ENCODE measurements at places on chromosomes 6 and 20.
A peak's percentile ranks its signal among the peaks of the same experiment; 100 is the strongest.

DNA sequence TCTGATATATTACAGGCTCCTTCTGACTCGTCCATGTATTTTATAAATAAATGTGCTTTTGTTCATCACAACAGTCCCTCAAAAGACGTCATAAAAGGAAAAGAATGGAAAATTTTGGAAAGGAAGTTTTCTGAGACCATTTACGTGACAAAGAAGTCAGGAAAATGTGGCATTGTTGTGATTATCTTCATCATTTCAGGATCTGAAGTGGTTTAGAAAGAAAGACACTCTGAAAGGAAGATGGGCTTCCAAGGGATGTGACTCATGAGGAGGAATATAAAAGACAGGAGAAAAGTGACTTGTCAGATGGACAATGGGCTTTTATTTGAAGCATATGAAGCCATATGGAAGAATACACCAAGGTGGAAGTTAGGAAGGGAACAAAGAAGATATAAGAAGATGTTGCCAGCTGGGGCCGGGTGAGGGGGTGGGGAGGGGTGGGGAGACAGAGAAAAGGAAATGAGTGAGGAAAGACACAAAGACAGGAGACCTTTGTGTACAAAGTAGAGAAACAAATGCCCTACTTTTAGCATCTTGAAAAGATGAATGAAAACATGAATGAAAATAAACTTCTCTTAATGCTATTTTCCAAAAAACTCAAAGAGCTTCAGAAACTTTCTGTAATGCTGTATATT, 190.3 kb upstream of the PREP start:
- DNase-seq, result no peak

DNA sequence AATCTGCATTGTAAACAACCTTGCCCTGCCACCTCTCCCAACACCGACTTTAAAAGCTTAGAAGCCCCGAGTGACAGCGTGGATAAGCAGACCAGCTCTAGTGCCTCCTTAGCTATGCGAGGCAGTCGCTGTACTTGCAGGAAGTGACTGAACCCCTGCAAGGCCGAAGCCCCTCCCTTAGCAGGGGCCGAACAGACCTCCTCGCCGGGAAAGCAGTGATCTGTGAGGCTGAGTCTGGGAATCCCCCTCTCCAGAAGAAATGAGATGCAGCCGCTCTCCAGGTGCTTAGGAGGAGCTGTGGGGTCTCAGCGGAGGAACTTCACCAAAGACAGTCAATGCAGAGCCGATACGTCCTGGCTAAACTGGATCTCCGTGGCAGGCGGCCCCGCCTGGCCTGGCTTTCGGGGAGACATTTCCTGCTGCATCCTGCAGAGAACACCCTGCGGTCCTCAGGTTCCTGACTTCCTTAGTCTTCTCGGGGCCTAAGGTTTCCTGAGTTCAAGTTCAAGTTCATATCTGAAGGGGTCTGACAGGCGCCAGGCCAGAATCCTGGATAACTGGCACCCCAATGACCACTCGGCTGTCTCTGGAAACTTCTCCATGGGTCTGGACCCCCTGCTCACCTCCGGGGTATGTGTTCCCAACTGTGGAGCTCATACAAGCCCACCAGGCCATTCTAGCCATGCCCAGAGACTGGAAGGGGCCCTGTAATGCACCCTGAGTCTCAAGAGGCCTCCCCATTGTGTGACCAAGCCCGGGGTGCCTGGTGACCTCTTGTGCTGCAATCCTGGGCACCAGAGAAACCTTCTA, 20.4 kb upstream of the FRMD1 start:
- no peak for DNase-seq

- no peak for DNase-seq
Observed at GRCh38 chr6:132927713-132928112, 113.3 kb downstream of the RPS12 start.

DNA sequence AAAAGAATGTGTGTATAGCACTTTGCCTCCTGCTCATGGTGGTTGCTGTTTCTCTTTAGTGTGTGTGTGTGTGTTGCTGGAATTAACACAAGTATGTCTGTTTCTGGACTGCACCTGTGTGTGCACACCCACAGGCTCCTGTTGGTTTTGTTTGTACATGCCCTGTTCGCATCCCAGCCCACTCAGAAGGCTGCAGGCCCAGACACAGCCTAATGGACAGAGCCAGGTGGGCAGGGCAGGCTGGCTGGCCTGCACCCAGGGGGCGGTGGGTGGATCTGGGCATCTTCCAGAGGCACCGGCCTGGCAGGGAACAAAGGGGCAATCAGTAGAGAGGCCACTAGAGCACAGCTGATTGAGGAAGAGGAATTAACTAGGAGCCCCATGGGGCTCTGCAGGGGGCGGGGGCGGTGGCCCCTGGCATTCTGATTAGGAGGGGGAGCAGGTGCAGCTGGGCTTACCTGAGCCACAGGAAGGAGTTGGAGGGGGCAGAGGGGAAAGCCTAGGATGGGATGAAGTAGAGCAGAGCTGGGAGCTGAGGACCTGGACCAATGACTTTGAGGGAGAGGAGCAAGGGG, 21.9 kb downstream of the CD40 start:
- no peak for DNase-seq

- no peak for DNase-seq
Observed at GRCh38 chr20:38216201-38216600, 44.3 kb downstream of the KIAA1755 start.

GRCh38 chr20:60838297-60838696, 413.8 kb upstream of the CDH4 start:
- DNase-seq, result no peak

DNA sequence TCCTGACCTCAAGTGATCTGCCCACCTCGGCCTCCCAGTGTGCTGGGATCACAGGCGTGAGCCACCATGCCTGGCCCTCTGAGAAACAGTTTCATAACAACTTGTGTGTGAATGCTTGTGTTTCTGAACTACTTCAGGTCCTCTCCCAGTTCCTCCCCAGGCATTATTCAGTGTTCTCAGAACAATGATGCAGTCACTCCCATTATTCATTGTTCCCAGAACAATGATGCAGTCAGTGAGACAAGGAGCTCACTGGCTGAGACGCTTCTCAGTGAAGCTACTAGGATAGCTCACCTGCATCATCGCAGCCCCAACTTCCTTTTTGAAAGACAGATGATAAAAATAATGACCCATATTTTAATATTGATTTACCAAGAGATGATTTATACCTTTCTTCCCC, 71.5 kb downstream of the NDUFAF5 start:
- no peak for DNase-seq

- no peak for DNase-seq
Observed at GRCh38 chr6:166417285-166417691, 34.5 kb upstream of the MPC1 start.

GRCh38 chr6:155635416-155635815, 179.8 kb upstream of the NOX3 start:
- no peak for DNase-seq

DNA sequence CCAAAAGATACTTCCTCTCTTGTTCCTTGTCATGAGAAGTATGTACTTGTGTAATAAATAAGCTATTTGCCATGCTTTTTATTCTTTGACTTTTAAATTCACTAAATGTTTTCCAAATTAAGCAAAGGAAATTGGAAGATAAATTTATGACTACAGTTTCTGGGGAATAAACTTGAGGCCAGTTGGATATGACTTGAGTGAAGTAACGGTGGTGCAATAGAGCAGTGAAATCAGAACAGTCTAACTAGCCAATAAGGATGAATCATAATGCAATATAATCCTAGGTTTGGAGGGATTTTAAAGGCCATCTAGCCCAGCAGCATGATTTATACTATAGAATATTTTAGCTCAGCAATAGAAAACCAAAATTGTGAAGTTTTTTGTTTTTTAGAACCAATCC, 183.8 kb upstream of the TCF21 start:
- no peak for DNase-seq

GRCh38 chr20:46378412-46379009, 27.9 kb downstream of the ELMO2 start:
- DNase-seq, result no peak

GRCh38 chr6:514396-514978, 122.9 kb downstream of the IRF4 start:
- no peak for DNase-seq

DNA sequence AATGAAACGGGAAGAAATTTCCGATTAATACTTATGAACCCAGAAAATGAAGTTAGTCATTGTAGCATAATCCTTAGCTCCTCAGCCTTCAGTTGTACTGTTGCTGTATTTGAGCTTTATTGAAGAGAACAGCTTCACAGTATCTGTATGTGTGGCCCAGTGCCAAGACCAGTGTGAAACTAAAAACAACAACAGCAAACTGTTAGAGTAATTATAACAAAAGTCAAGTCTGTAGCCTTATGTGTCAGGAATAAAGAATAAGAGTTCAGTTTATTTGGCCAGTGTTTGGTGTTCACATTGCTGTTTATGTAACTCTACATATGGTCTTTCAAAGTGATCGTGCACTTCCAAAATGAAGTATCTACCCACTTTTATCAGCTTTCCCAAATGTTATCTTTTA, 70.9 kb downstream of the ARID1B start:
- DNase-seq, result no peak

DNA sequence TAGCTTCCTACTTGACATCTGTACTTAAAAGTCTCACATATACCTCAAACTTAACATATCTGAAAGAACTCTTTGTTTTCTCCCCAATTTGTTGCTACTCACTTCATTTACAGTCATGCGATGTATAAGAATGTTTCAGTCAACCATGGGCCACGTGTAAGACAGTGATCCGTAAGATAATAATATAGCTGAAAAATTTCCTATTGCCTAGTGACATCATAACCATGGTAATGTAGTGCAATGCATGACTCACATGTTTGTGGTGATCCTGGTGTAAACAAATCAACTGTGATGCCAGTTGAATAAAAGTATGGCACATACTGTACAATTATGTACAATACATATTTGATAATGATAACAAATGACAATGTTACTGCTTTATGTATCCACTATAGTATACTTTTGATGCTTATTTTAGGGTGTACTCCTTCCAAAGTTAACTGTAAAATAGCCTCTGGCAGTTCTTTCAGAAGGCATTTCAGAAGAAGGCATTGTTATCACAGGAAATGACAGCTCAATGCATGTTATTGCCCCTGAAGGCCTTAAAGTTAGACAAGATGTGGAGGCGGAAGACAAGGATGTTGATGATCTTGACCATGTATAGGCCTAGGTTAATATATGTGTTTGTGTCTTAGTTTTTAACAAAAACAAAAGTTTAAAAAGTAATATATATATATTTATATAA, 579.0 kb downstream of the EPHA7 start:
- DNase-seq, result no peak

DNA sequence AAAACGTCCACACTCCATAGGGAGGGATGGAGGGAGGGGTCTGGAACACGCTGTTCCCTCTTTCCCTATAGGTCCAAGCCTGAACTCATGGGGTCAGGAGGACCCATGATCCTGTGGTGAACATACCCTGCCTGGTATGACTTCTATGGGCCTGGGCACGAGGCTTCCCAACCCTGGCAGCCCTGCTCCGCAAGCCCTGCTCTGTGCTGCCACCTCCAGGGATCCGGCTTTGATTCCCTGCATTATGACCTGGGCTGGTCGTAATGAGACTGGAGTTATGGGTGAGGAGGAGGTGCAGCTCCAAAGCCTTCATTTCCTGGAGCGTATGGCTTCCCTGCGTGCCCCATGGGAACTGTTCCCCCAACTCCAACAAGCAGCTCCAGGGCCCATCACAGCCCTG, 54.9 kb downstream of the CDH22 start:
- no peak for DNase-seq

DNA sequence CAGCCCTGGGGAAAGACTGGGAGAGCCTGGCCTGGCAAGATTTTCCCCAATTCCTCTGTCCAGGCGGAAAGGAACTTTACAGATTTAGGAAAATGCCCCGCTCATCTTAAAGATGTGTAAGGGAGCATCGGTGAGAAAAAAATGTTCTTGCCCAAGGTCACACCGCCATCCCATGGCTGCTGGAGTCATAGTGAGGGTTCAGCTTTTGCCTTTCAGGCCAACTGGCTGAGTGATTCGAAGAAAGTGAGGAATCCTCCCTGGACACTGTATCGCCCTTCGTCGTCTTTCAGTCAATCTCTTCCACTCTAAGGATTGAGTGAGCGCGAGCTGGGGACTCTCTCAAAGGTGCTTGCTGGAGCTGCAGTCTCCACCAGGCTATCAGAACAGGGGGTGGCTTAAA, 1.4 kb downstream of the WFDC2 start:
- no peak for DNase-seq

GRCh38 chr20:48586730-48587129, 241.1 kb downstream of the PREX1 start:
- DNase-seq, result no peak

- no peak for DNase-seq
Observed at GRCh38 chr20:5448449-5449118, 131.8 kb upstream of the PROKR2 start.

DNA sequence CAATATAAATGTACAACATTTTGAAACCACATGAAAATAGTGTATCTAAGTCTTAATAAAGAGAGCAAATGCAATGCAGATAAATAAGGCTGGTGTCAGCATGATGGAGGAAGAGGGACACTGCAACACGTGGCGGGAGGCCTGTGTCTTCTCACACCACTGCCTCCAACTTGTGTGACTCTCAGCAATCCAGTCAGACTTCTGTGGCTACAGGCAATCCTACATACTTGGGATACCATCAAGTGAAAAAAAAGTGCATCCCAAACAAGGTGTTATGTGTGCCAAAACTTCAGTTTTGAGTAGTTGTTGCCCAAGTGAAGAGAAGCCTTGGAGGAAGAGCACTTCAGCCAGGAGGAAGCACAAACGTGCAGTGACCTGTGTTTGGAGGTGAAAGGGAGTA, 68.6 kb downstream of the PKIB start:
- DNase-seq, result no peak

DNA sequence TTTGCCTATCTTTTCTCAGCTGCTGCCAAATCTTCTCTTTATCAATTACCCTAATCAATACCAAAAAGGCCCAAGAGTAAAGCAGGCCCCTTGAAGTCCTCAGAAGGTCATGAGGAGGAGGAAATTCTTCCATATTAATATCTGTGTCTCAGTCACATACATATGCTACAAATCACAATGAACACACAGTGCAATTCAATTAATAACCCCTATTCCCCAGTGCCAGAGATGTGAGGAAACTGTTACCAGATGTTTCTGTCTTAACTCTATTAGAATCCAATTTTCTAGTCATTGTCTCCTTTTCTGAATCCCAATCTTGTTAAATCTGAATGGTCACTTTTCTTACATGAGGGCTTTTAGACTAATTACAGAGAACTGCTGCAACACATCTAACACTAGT, 45.9 kb upstream of the SLC2A12 start:
- no peak for DNase-seq

GRCh38 chr6:86128130-86128814, 485.6 kb upstream of the SYNCRIP start:
- DNase-seq, result no peak

DNA sequence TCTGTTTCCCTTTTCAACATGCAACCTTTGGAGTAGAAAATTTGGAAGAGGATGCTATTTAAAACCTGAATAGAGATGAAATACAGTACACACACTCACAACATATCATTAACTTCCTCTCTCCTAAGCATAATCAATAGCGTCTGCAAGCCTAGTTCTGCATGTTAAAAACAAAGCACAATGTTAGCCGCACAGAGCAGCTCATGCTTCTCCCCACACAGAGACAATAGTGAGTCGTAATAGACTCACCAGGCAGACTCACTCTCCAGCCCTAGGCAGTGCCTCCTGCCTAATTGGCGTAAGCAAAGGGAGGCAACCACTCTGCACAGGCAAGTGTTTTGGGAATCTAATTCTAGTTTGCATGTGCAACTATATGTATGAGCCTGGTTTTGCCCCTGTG, 45.8 kb upstream of the ARID1B start:
- DNase-seq, result no peak

GRCh38 chr6:118535176-118535844, 12.8 kb upstream of the PLN start:
- DNase-seq, result no peak

- DNase-seq, result no peak
Observed at GRCh38 chr6:150238336-150238741, 95.5 kb downstream of the PPP1R14C start.

- peak; percentile 88 for DNase-seq
Observed at GRCh38 chr20:23622839-23623343, 14.9 kb downstream of the CST3 start.
